ENCODE measurements at places on chromosomes 1 and 21. TPM values are rescaled to one million over a fixed set of nuclear protein-coding genes. Genes with fewer than 3 reads are reported as not detected.
A peak's percentile ranks its signal among the peaks of the same experiment; 100 is the strongest.

DNA sequence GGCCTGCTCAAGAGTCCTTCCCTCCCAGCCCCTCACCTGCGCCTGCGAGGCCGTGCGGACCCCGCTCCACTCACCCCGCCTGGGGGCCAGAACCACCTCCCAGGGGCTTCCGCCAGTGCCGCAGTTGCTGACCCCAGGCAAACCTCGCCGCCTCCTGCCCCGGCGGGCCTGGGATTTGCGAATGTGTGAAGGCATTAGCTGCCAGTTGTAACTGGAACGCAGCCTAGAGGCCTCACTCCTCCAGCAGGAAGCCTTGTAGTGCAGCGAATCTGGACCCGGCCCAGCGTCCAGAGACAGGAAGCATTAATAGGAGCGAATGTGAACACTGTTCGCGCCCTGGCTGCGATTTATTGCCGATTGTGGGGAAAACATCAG is 140.9 kb upstream of the ARHGEF16 start:
- no peak overlapping the region for H3K4me3 ChIP-seq
- no peaks in the 10 kb centered on the region for H3K36me3 ChIP-seq
- H3K27ac ChIP-seq: peak overlapping the region; percentile 80
- peaks cover 21% of the 10 kb centered on the region for H3K4me1 ChIP-seq
- no peaks in the 10 kb centered on the region for H3K27me3 ChIP-seq
- peak; percentile 94 for DNase-seq

DNA sequence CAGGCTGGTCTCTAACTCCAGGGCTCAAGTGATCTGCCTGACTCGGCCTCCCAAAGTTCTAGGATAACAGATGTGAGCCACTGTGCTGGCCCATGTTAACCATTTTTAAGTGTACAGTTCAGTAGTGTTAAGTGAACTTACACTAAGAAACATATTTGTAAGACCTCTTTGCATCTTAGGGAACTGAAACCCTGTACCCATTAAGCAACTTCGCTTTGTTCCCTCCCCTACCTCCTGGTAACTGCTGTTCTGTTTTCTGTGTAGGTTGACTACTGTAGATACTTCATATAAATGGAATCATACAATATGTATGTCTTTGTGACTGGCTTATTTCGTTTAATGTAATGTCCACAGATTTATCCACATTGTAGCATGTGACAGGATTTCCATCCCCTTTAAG is 11.0 kb downstream of the NUDC start:
- peaks cover 4% of the 10 kb centered on the region for H3K36me3 ChIP-seq
- H3K27me3 ChIP-seq: no peaks in the 10 kb centered on the region
- no peak overlapping the region for H3K27ac ChIP-seq
- no peak for DNase-seq
- H3K4me3 ChIP-seq: no peak overlapping the region
- no peaks in the 10 kb centered on the region for H3K4me1 ChIP-seq

DNA sequence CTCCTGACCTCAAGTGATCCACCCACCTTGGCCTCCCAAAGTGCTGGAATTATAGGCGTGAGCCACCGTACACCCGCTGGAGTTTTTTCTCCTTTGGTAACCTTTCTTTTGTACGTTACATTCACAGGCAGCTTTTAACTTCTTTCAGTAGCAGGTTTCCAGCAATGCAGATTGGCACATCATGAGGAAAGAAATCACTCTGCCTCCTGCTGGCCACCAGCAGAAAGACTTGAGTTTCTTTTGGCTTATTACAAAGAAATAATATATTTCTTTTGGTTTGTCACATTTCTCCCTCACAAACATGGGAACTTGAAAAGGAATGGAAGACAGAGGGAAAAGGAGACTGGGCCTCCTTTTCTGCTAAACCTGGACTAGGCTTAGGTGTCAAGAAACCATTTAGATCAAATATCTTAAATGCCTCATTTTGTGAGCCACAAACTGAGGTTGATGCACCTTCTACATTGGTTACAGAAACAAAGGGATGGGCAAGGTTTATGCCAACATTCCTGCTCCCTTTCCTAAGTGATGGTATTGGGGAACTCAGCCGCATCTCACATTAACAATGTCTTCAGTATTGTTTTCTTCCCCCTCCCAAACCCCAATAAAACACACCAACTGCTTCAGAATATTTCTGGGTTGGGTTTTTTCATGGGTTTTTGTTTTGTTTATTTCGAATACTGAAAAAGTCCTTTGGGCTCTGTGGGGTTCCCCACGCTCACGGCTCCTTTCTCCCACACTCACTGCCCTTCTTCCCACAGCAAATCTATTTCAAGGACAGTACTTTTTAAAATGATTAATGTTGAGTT is 7.7 kb downstream of the ENSA start:
- peaks cover 40% of the 10 kb centered on the region for H3K4me1 ChIP-seq
- DNase-seq: peak; percentile 40
- peaks cover 55% of the 10 kb centered on the region for H3K36me3 ChIP-seq
- no peaks in the 10 kb centered on the region for H3K27me3 ChIP-seq
- H3K27ac ChIP-seq: peak overlapping the region; percentile 73
- H3K4me3 ChIP-seq: no peak overlapping the region

GRCh38 chr1:204366759-204367158 is 7.0 kb upstream of the PLEKHA6 start:
- no peak overlapping the region for H3K27ac ChIP-seq
- H3K27me3 ChIP-seq: no peaks in the 10 kb centered on the region
- no peak for DNase-seq
- no peak overlapping the region for H3K4me3 ChIP-seq

DNA sequence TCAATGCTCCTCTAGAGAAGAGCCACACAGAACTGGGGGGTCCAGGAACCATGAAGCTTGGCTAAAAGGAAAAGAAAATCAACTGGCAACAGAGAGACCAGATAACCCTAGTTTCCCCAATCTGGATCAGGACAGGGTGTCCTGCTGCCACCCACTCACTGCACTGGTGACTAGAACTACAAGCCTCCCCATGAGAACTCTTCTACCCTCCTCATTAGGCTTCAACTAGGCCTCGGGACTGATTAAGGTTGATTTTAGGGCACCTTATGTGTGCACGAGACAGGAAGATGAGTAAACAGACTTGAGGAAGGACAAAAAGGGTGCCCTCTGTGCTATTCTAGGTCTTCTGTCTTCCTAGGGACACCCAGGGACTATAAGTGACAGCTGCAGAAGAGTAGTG is 2.3 kb upstream of the SF3B4 start:
- no peaks in the 10 kb centered on the region for H3K27me3 ChIP-seq
- no peak overlapping the region for H3K27ac ChIP-seq
- H3K4me3 ChIP-seq: no peak overlapping the region

GRCh38 chr1:167460836-167461235 is 57.5 kb downstream of the CD247 start:
- no peaks in the 10 kb centered on the region for H3K36me3 ChIP-seq
- DNase-seq: no peak
- no peaks in the 10 kb centered on the region for H3K27me3 ChIP-seq
- H3K27ac ChIP-seq: no peak overlapping the region
- H3K4me1 ChIP-seq: no peaks in the 10 kb centered on the region

DNA sequence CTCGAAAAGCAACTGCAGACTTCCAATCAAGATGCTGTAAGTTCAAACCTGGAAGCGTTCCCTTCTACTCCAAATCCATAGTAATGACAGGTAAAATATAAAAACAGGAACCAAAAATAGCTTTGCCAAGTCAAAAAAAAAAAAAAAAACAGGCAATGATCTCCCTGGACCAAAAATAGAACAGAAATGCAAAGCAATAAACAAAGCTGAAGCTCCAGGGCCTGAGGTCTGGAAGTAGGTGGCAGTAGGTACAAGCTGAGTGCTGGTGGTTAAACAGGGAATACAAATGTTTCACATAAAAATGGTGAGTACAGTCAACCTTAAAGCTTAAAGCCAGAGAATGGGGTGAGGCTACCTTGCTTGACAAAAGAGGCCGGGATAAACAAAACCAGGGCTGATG is 610.8 kb downstream of the SMYD3 start:
- H3K27ac ChIP-seq: no peak overlapping the region
- no peaks in the 10 kb centered on the region for H3K4me1 ChIP-seq
- no peaks in the 10 kb centered on the region for H3K36me3 ChIP-seq
- no peak for DNase-seq
- no peaks in the 10 kb centered on the region for H3K27me3 ChIP-seq
- no peak overlapping the region for H3K4me3 ChIP-seq

DNA sequence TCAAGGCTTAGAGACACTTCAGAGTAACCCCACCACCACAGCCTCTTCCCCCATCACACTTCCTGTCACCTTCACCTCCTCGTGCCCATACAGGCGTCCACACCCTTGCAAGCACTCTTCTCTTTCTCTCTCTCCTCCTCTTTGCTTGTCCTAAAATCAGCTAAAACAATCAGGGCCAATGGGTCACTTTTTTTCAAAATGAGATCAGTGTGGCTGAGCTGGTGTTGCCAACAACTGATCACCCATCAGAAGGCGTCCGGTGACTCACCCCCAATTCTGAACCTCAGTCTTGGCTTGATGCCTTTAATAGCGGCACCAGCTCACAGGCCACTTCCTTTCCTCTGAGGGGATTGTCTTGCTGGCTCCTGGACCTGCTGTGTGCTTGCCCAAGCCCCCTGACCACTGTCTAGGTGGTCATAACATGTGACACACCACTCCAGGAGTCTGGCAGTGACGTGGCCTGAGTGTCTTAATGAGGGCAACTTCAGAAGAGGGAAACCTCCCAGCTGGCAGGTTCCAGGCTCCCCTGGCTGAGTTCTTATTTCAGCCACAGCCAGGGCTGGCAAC is 1.6 kb downstream of the DRAXIN start:
- no peak for DNase-seq
- no peaks in the 10 kb centered on the region for H3K36me3 ChIP-seq
- peaks cover 16% of the 10 kb centered on the region for H3K27me3 ChIP-seq
- no peaks in the 10 kb centered on the region for H3K4me1 ChIP-seq
- H3K27ac ChIP-seq: no peak overlapping the region

- no peak overlapping the region for H3K27ac ChIP-seq
- no peaks in the 10 kb centered on the region for H3K27me3 ChIP-seq
- no peak for DNase-seq
- no peak overlapping the region for H3K4me3 ChIP-seq
- H3K4me1 ChIP-seq: peaks cover 9% of the 10 kb centered on the region
- H3K36me3 ChIP-seq: no peaks in the 10 kb centered on the region
These were observed 104.1 kb downstream of the KCNN3 start for GRCh38 chr1:154765970-154766369.

DNA sequence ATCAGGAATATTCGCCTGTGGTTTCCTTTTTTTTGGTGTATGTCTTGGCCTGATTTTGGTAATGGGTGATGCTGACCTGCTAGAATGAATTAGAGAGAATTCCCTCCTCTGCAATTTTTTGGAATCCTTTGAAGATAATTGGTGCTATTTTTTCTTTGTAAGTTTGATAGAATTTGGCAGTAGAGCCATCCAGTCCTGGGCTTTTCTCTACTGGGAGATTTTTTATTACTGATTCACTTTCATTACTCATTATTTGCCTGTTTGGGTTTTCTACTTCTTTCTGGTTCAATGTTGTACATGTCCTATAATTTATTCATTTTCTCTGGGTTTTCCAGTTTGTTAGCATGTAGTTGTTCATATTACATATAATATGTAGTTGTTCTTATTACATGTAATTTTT is 48.7 kb downstream of the NTMT2 start:
- DNase-seq: no peak
- H3K4me1 ChIP-seq: no peaks in the 10 kb centered on the region
- no peaks in the 10 kb centered on the region for H3K36me3 ChIP-seq
- no peaks in the 10 kb centered on the region for H3K27me3 ChIP-seq

- H3K27ac ChIP-seq: no peak overlapping the region
- no peaks in the 10 kb centered on the region for H3K27me3 ChIP-seq
- DNase-seq: no peak
- H3K36me3 ChIP-seq: no peaks in the 10 kb centered on the region
- H3K4me1 ChIP-seq: no peaks in the 10 kb centered on the region
These were observed 3.9 kb upstream of the KCNJ9 start for GRCh38 chr1:160077486-160077885.

GRCh38 chr1:160465123-160465522 is 57.9 kb downstream of the SLAMF6 start:
- H3K27me3 ChIP-seq: no peaks in the 10 kb centered on the region
- no peaks in the 10 kb centered on the region for H3K36me3 ChIP-seq

DNA sequence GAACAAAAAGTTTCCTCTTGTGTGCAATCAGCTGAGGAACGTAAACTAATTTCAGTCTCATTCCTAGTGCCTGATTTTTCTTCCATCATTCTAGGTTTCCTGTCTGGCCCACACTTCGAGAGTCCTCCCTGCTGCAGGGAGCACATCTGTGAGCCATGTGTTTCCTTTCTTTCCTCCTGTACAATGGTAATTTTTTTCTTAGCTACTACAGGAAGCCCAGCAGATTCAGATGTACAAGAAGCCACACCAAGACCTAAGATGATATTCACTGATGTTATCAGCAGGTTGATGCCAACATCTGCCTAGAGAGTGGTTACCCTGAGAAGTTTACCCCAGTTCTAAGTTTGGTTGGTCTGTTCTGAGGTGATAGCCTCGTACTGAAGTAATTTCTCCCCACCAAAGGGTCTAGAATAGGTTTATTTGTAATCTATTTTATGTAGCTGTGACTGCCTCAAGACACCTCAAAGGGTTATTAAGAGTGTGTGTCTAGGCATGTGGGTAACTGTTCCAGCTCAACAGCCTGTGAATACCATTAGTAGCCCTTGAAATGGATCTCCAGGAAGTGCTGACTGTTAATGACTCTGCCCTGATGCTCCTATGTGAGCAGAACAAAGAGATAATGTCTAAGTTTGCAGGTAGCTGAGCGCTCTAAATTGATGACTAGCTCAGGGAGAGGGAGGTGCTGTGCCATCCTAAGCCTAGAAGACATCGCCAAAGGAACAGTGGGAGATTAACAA is 31.7 kb upstream of the CLDN14 start:
- DNase-seq: no peak
- no peak overlapping the region for H3K4me3 ChIP-seq
- no peaks in the 10 kb centered on the region for H3K36me3 ChIP-seq
- H3K27me3 ChIP-seq: no peaks in the 10 kb centered on the region

- H3K4me1 ChIP-seq: peaks cover 45% of the 10 kb centered on the region
- peak; percentile 78 for DNase-seq
- no peaks in the 10 kb centered on the region for H3K27me3 ChIP-seq
- H3K27ac ChIP-seq: peak within 1 kb of the TSS; percentile 70
- no peaks in the 10 kb centered on the region for H3K36me3 ChIP-seq
These were observed at the start of gene RPS6KA1 for GRCh38 chr1:26529655-26530409. Gene RPS6KA1 (plus strand): TSS chr1:26529761. CDS start chr1:26529921, 160 bp downstream.

GRCh38 chr1:232383455-232384123 is 246.3 kb downstream of the SIPA1L2 start:
- no peaks in the 10 kb centered on the region for H3K36me3 ChIP-seq
- H3K27ac ChIP-seq: no peak overlapping the region
- H3K27me3 ChIP-seq: no peaks in the 10 kb centered on the region

SLC19A2 gene
- 29.2 TPM for total RNA-seq

TAS1R1 gene
- not detected for total RNA-seq

WDTC1 gene
- 66.6 TPM for total RNA-seq

SUSD4 gene
- 0.83 TPM for total RNA-seq

TMEM82 gene
- total RNA-seq: not detected
